ENCODE measurements at places on chromosomes 13 and 19.

- no peaks in the 10 kb centered on the region for H3K36me3 ChIP-seq
- H3K27me3 ChIP-seq, result peaks cover 26% of the 10 kb centered on the region
- no peaks in the 10 kb centered on the region for H3K4me1 ChIP-seq
- DNase-seq, result no peak
- no peak overlapping the region for H3K4me3 ChIP-seq
- no peak overlapping the region for H3K27ac ChIP-seq
These were observed 3.5 kb downstream of the IL11 start for GRCh38 chr19:55366790-55367189.

GRCh38 chr19:35295792-35296462 is 4.0 kb downstream of the MAG start:
- no peak overlapping the region for H3K4me3 ChIP-seq
- DNase-seq, result peak; percentile 69
- no peaks in the 10 kb centered on the region for H3K4me1 ChIP-seq
- no peaks in the 10 kb centered on the region for H3K36me3 ChIP-seq

DNA sequence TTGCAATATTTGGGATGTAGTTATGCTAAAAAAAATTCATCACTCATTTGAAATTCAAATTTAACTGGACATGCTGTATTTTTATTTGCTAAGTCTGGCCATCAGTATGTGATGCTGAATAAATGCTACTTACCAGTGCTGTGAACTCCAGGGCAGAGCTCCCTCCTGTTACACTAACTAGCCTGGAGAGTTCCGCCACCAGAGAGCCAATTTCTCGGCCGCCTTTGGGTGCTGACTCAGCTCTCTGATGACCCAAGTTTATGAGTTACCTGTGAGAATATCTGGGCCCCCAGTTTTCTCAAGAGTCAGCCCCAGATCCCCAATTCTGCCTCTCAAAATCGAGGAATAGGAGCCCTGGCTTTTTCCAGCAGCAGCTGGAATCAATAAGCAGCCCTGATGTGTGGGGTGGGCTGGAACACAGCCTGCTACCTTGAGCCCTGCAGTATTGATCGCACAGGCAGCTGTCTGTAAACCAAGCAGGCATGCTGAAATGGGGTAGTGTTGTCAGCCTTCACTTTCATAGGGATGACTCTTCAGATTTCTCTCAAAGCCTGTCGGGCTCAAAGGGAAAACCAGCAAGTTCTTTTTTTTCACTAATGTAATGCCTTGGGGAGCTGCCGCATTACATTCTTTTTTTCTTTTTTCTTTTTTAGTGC is 113.7 kb downstream of the DNAJC15 start:
- H3K4me1 ChIP-seq, result no peaks in the 10 kb centered on the region
- H3K4me3 ChIP-seq, result no peak overlapping the region
- H3K27ac ChIP-seq, result no peak overlapping the region
- no peaks in the 10 kb centered on the region for H3K36me3 ChIP-seq

GRCh38 chr13:47258384-47258783 is 361.5 kb upstream of the HTR2A start:
- no peak for DNase-seq
- no peak overlapping the region for H3K27ac ChIP-seq
- H3K4me1 ChIP-seq, result no peaks in the 10 kb centered on the region
- H3K4me3 ChIP-seq, result no peak overlapping the region

- no peaks in the 10 kb centered on the region for H3K27me3 ChIP-seq
- no peak for DNase-seq
- no peaks in the 10 kb centered on the region for H3K4me1 ChIP-seq
- H3K27ac ChIP-seq, result no peak overlapping the region
- no peaks in the 10 kb centered on the region for H3K36me3 ChIP-seq
These were observed 1461.9 kb downstream of the UQCRFS1 start for GRCh38 chr19:27751044-27751391.

Measured in Peyer's patch (tissue), 4 donors.